Dermis microvascular lymphatic vessel endothelial cell (primary cell): ENCODE measurements at places on chromosomes 7 and 10.

DNA sequence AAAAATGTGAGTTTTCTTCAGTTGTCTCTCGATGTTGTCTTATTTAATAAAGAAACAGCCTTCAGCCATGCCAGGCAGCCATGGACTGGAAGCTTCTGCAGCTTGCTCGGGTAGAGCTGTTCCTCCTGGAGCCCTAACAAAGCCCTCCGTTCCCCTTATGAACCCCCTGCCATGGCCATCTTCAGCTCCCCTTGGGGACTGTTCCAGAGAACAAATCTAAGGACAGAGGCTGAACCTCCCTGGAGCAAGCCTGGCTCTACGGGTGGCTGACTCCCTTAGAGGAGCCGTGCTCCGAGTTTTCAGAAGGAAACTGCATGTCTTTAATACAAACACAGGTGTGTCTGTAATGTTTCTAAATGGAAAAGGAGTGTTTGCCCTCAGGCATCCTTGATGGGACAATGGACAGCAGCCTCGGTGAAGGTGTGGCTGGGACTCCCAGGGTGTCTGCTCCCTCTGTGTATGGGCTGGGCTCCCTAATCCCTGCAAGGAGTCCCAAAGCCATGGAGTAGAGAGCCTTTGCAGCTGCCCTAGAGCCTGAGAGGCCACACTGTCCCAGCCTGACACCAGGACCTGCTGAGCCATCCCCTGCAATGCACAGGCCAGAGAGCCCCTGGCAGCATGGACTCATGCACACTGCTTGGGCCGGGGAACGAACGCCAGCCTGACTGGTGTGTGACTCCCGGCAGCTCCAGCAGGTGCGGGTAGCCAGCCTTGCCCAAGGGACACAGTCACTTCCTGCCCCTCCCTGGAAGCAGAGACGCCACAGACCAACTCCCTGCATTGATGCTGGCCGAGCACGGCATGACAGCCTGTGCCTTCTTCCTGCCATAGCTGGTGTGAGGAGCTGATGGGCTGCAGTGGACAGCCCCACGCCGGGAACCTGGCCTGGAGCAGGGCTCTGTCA lies 381.8 kb downstream of the TCERG1L start:
- DNase-seq = no peak

DNA sequence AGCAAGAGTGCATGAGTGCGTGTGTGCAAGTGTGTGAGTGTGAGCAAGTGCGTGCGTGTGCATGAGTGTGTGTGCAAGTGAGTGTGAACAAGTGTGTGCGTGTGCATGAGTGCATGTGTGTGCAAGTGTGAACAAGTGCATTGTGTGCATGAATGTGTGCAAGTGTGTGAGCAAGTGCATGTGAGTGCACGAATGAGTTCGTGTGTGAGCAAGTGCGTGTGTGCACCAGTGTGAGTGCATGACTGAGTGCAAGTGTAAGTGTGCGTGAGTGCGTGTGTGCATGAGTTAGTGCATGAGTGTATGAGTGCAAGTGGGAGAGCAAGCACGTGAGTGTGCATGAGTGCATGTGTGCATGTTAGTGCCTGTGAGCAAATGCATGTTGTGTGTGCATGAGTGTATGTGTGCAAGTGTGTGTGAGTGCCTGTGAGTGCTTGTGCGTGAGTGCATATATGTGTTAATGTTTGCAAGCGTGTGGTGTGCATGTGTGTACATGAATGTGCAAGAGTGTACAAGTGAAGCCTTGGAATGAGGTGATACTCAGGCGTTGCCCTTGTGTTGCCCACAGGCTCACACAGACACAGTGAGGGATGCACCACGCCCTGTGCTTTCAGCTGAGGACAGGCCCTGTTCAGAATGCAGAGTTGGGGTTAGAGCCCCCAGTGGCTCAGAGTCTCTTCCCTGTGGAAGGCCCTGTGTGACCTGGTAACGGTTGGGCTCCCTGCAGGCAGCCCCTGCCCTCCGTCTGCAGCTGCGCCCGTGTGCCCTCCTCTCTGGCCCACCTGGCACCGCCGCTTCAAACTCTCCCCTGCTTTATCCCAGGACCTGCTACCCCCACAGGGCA lies 97.1 kb downstream of the NKX6-2 start:
- no peak for DNase-seq

DNA sequence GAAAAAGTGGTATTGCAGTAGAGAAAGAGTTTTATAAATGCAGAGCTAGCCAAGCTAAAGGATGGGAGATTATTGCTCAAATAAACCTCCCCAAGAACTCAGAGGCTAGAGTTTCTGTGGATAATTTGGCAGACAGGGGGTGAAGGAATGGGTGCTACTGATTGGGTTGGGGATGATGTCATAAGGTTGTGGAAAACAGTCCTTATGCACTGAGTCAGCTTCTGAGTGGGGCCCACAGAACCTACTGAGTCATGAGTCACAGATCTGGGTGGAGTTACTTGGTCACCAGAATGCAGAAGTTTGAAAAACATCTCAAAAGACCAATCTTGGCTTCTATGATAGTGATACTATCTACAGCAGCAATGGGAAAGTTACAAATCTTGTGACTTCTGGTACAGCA lies 1146.7 kb downstream of the TYW1 start:
- no peak for DNase-seq

GRCh38 chr7:151432658-151433521 lies 7.1 kb downstream of the CRYGN start:
- no peak for DNase-seq

DNA sequence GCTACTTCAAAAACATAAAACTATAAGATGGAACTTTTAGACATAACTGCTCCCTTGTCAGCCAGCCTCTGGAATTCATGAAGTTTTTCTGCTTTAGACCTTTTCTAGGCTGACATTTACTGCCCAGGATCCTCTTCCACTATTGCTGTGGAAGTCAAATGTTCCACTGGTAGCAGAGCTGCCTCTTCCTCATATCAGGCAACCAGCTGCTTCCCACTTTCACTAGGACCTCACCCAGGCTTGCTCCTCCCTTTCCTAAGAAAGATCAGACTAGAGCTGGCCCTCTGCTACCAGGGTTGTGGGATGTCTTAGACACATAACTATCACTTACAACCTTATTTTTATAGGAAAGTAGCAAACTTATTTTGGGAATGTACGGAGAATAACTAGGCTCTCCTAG lies 121.5 kb downstream of the CTTNBP2 start:
- DNase-seq = no peak

GRCh38 chr7:70571961-70572360 lies 560.0 kb upstream of the GALNT17 start:
- no peak for DNase-seq

DNA sequence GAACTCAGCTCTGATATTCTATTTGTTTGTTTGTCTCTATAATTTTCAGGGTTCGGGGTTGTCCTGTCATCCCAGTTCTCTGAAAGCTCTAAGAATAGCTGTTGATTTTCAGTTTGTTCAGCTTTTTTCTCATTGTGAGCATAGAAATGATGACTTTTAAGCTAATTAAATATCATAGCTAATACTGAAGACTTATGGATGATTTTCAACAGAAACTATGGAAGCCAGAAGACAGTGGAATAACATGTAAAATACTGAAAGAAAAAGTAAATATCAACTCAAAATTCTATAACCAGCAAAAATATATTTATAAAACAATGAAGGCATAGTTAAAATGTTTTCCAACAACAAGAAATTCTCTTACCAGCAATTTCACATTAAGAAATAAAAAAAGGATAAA lies 96.4 kb upstream of the ETV1 start:
- no peak for DNase-seq
